Activated gamma-delta T cell treated with anti-CD3 and anti-CD28 coated beads, Interleukin-2, amount 50 U/mL, for 16 hours (primary cell): ENCODE measurements at places on chromosomes 7 and 10.

GRCh38 chr10:99394256-99394655 is 36.2 kb downstream of the GOT1 start:
- DNase-seq: no peak

GRCh38 chr10:123681285-123681684 is 15.1 kb downstream of the GPR26 start:
- DNase-seq: no peak

GRCh38 chr10:6926971-6927370 is 346.9 kb upstream of the PRKCQ start:
- no peak for DNase-seq

GRCh38 chr7:100406767-100407166 is 21.7 kb downstream of the ZCWPW1 start:
- no peak for DNase-seq

GRCh38 chr10:96271016-96271815 is at the start of gene BLNK:
BLNK (minus strand) TSS chr10:96271569; CDS start chr10:96271398, 171 bp downstream.
- DNase-seq: no peak

- no peak for DNase-seq
Observed at GRCh38 chr7:346116-346898, 56.3 kb downstream of the FOXL3 start.

DNA sequence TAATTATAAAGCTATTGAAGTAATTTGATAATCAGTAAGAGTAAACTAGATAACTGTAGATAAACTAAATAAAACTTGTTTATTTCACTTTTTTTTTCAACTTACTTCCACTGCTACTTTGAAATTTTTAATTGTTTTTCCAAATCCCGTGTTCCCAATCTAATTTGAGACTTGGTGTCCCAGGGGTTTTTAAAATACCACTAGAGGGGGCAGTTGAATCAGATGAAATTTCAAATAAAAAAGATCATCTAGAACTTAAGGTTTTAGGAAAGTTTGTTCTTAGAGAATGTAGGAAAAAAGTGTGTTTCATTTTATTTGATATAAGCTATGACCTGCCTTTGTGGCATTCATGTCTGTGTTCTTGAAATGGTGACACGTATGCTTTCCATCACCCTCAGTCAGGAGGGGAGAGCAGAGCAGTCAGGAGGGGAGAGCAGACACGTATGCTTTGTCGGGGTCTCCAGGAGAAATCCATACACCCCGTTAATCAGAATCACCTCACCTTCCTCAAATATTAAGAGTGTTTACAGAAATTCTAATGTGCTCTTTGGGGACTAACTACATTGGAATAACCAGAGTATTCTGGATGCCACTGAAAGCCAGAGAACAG is 49.9 kb downstream of the C10orf67 start:
- no peak for DNase-seq
